ENCODE measurements at places on chromosomes 11 and 22.

DNA sequence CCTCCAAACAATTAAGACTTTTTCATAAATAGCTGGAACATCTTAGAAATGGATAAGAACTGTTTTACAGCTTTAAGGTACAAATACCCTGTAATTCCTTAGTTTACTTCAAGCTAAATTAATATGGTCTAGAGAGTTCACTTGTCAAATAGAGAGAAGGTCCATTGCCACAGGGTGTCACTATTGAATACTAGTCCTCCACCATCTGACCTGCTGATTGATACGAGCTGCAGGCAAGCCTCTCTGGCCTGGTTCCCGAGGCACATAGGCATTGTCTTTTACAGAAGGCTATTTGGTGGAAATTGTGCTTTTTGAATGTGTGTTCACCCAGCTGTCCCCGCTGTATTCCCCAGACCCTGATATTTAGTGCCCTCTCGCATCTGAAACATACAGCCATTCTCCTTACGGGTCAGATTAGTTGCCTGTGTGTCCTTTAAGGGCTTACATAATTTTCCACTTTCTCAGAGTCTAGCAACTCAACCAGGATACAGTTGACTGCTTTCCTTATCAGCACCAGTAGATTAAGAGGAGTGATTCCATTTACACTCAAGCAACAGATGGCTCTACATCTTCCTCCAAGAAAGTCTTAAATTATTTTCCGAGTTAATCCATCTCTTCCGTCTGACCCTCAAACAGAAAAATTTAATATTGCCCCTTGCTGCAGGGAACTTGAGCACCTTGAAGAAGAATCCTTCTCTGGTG lies 788.8 kb upstream of the FAT3 start:
- no peak for DNase-seq

DNA sequence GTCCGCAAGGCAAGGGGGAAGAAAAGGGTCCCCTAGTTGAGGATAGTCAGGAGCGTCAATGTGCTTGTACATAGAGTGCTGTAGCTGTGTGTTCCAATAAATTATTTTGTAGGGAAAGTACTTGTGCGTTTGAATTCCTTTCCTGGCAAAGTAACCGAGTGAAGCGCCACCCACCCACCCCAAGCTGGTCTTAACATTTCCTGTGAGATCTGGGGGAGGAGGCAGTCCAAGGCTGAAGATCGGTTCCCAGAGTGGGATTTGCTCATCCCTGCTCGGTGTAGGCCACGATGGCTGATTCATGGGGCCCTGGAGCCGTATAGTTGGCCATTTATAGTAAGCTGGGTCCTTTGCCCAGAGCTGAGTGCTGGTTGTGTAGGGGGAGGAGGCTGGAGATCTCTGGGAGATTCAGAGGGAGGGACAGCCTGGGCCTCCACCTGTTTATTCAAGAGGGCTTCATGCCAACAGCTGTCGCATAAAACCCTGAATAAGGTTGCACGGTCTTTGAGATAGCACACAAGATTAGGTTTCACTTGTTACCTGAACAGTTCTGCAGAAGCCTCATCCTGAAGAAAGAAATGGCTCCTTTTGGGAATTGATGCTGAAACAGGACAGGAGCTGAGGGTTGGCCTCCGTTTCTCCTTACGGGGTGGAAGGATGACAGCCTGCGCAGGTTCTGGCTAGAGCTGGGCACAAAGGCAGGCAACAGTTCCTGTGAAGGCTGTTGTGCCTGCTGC lies 2.4 kb downstream of the ATF4 start:
- peak; percentile 38 for DNase-seq

DNA sequence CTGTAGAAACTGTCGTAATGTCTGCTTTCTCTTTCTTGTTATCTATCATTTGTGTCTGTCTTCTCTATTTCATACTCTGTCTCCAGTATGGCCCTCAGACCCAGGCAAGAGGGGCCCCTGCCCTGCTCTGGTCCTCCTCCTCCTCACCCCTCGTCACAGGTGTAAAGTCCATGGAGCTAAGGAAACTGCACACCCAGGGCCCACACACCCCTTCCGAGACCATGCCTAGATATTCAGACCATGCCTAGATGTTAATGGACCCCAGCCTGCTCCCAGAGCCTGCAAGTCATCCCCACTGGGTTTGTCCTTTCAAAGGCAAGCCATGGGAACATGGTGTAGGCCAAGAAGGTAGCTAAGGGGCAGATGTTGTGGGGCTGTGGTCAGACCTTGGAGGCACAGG lies 24.1 kb upstream of the ANO1 start:
- DNase-seq, result no peak

- DNase-seq, result no peak
Observed at GRCh38 chr22:39382410-39382809, 17.2 kb upstream of the TAB1 start.

DNA sequence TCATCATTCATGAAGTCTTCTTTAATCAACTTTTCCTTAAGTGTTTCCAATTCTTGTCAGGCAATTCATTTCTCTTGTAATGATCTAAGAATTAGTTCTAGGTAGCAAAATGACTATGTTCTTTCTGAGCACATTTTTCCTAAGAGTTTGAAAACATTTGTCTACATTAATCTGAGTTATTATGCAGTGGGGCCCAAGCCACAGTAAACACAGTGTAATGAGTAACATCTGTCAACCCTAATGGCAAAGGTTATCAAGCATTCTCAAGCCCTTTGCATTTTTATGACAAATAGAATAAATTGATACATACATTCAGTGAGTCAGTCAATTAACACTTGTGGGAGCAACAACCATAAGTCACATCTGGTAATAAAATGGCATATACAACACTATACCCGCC lies 106.7 kb upstream of the ZC3H12C start:
- DNase-seq, result no peak

GRCh38 chr11:68804786-68805185 lies 36.9 kb downstream of the CPT1A start:
- no peak for DNase-seq

DNA sequence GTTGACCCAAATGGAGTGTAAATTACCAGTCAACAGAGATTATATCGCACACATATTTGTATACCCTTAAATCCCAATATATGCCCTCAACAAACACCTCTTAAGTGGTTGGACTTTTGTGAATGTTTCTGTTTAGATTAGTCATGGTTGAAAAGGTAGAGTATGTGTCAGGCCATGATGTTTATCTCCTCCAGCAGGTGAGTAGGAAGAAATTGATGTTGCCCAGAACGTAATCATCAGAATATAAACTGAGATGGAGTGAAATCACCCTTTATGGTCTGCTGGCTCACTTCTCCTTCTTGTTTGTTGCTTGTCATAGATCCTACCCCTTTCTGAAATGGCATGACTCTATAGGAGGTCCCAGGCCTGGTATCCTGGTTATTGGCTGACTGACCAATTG lies 431.8 kb downstream of the ETS1 start:
- no peak for DNase-seq

DNA sequence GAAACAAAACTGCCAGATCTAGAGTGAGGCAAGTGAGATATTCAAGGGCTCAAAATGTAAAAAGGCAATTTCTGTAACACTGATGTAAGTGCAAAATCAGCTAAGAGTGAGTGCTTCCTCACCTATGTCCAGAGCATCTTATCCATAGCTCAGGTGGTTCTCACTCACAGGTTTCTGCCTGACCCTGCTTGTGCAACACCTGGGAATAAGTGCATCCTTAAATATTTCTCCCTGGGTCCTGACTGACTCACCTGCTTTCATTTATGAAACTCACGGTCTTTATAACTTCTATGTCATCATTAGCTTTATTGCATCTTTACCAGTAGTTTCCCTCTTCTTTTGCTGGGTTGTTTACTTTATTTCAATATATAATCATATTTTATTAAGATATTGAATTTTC lies 260.6 kb downstream of the CNTN5 start:
- no peak for DNase-seq

DNA sequence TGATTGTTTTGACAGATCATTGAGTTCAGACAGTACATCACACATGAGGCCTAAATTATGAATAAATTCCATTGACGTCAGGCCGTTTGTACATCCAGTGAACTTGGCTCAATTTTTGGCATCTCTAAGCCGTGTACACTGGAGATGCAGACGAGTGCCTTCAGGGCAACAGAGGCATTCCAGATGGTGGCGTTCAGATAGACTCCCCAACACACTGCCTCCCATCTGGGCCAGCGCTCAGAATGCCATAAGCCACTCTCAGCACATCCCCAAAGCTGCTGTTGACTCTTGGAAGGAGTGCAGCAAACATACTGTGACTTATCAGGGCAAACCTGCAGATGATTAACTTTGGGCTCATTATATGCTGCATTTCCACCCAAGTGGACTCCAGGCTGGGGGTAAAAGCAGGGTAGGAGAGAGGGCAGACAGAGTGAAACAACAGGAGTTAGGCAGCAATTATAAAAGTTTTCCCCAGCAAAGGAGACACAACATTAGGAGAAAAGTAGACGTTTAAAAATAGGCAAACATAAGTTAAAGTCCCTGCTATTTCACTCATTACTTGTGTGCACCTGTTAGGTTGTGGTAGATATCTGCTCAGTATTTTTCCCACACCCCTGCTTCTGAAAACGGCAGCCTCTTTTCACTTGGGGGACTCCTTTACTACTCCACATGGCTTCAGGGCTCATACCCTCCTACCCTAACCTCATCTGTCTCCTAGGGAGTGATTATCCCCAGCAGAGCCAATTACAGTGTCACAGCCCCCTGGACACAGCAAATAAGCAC lies 60.2 kb upstream of the PDE3B start:
- no peak for DNase-seq

GRCh38 chr11:36775130-36775529 lies 177.1 kb upstream of the RAG2 start:
- no peak for DNase-seq

Data from LoVo (cell line).